ENCODE measurements at places on chromosomes 5 and 9.
A peak's percentile ranks its signal among the peaks of the same experiment; 100 is the strongest.

GRCh38 chr9:95237336-95237735, 80.2 kb downstream of the FANCC start:
- no peak for DNase-seq

- peak; percentile 5 for DNase-seq
Measured at GRCh38 chr9:83596899-83597504, 25.9 kb upstream of the IDNK start.

DNA sequence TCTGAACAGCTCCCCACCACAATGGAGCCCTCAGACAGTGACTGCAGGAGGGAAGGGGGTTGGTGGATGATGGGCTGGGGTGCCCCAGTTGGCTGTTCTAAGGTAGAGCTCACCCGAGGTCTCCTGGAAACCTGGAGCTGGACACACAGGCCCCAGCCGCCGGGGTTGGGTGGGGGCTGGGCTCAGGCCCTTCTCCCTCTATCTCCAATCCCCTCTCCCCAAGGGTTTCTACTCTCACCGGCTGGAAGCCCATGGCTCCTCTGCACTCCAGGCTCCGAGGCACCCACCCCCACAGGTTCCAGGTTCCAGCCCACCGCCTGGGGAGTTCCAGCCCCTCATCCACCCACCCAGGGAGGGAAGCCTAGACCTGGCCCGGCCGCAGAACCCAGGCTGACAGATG, 766 bp downstream of the NR5A1 start:
- DNase-seq: no peak

DNA sequence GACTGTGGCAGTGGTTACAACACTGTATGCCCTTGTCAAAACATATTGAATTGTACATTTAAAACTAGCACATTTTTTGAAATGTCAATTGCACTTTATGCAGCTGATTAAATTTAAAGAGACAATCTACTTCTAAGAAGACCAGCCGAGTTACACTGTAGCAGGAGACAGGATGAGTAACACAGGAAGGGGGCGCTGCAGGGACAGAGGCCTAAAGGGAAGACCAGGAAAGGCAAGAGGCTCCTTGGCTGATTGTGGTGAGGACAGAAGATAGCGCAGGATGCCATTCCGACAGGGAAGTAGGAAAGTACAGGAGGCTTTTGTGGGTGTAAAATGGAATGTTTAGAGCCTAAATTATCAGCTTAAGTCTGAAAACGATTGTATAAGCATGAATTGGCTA, 28.2 kb upstream of the PPP2R2B start:
- DNase-seq: no peak

- DNase-seq: no peak
Measured at GRCh38 chr9:2874001-2874750, 30.3 kb upstream of the PUM3 start.

DNA sequence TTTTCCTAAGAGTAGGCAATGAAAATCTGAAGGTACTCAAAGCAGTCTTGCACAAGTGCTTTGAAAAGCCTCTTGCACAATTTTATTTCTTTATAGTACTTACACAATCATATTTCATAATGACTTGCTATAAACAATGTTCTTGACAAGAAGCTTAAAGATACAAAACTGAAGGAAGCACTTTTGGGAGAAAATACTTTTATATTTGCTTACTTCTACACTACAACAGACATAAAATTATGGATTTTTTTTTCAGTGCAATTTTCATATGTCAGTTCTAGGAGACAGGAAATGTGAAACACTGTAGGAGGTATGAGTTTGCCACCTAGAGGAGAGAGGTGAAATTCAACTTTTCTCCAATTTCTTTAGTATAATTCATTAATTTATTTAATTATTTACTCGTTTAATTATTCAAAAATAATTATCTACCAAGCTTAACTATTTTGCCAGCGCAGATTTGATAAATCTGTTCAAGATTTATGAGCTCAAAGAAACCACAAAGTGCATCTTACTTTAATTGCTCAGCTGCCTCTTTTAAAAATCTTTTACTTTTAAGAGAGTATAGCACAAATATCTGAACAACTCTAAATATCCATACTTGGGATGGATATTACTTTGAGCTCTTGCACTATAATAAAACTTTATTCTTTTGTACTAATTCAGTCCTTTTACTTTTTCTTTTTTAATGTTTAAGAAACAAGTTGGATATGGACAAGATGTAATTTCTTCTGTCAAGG, 29.0 kb upstream of the CDKN2B start:
- no peak for DNase-seq

GRCh38 chr9:127489471-127490115, 38.3 kb downstream of the LRSAM1 start:
- no peak for DNase-seq

- no peak for DNase-seq
Measured at GRCh38 chr9:96241391-96241809, 60.6 kb downstream of the HSD17B3 start.

GRCh38 chr9:136721339-136722092, 9.1 kb downstream of the DIPK1B start:
- no peak for DNase-seq

DNA sequence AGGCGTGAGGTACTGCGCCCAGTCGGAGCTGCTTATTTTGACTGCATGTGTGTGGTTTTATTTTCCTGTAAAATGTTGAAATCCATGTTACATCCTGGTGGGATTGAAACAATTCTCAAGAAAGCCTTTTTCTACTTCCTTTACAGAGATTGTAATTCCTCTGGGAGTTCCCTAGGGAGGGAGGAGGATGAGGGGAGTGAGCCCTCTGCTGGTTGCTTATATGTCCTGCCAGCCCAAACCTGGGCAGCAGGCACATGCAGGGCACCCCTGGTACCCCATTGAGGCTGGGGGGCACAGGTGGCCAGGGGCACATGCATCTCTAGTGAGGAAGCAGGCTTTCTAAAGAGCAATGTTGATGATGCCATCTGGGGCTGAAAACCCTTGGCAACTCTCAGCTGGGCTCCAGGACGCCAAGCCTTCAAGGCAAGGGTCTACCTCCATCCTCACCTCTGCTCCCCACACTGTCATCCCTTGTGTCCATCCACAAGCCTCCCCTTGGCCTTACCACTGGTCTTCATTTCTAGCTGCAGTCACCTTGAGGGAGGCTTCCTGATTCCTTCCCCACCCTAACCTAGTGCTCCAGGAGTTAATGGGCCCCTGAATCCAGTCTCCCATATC, 84.7 kb upstream of the TNFSF8 start:
- DNase-seq: no peak

- DNase-seq: no peak
Measured at GRCh38 chr5:175691761-175692160, 33.9 kb downstream of the HRH2 start.

GRCh38 chr9:33331377-33331891, 41.1 kb downstream of the NFX1 start:
- no peak for DNase-seq

DNA sequence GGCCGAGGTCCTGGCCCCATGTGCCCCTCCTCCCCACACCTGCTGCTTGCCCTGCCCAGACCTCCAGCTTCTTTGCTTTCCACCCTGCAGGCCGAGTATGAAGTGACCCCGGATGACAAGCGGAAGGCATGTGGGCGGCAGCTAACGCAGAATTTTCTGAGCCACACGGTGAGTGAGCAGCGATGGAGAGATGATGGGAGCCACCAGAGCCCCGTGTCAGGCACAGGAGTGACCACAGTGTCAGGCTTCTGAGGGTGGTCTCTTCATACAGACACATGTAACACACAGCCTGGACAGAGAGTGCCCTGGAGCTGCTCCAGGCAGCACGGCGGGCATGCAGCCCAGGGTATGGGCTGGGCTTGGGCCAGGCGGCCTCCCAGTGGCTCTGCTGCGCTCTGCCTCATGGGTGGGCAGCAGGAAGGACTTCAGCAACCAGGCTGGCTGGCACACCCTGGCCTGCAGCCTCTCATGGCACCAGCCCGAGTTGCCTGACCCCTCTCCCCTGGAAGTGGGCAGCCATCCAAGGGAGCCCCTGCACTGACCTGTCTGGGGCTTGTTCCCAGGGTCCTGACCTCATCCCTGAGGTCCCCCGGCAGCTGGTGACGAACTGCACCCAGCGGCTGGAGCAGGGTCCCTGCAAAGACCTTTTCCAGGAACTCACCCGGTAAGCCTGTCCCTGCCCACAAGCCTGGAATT, 5.8 kb downstream of the GRK6 start:
- no peak for DNase-seq

DNA sequence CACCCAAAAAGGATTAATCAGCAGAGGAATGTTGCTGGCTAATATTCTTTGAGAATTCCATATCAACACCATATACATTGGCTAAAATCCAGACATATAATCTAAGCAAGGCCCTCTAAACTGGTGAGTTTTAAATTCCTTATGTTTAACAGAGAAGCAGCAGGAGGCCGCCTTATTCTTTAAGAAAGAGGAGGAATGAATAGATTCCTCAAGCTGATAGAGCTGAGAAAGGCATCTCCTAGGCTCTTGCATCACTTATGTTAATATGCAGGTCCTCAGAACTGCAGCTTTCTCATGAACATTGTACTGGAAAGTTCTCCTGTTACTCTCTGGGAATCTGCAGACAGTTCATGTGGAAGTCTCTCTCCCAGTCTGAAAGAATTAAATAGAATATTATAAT, 20.1 kb upstream of the SMARCA2 start:
- no peak for DNase-seq

DNA sequence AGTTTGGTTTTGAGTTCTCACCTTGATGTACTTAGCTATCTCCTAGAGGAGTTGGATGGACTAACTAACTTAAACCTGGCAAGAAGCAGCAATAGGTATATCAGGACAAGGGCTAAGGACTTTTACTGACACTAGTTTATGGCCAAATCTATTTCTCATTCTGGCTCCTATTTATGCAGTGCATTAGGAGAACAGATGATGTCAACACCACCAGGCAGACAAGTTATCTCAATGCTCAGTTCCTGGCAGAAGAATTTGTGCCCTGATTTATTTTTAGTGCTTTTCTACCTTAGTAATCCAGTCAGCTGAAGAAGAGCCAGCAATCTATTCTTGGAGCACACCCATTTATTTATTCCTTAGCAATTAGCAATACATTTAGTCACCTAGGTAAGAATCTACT, 30.7 kb upstream of the MYOT start:
- DNase-seq: no peak

GRCh38 chr5:36452424-36453006, 150.8 kb upstream of the RANBP3L start:
- no peak for DNase-seq

DNA sequence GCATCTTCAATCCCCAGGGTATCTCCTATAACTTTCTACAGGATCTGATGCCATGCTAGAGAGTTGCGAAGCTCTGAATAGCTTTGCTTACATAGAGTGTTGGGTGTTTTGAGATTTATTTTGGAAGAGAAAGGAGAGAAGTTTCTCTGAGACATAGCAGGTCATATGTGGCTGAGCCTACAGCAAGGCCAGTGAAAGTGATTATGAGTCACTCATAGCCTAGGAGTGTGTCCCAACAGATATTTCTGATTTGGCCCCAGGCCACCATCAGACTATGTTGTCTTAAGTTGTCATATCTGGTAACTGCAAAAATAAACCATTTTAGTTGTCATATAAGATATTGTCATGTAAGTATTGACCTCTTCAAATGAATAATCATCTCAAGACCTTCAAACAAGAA, 132.0 kb upstream of the RAI14 start:
- DNase-seq: peak; percentile 55

DNA sequence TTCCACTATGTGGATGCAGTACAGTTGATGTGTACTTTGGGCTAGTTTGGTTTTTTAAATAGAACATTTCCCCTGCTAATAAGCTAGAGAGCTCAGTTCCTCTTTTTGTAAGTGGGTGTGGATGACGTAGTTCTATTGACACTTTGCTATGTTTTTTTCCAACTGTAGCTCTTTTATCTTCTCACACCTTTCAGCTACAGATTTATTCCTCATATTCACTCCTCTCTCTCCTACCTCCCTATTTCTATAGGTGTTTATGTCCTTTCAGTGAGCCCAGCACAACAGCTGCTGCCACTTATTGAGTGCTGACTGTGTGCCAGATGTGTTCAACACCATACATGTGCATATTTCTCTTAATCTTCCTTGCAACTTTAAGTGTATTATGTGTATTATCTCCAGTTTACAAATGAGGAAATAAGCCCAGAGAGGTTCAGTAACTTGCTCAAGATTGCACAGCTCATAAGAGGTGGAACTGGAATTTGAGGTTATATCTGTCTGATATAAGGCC, 215.7 kb downstream of the SEMA6A start:
- no peak for DNase-seq

GRCh38 chr5:42912184-42912798, 100.6 kb upstream of the SELENOP start:
- DNase-seq: no peak

DNA sequence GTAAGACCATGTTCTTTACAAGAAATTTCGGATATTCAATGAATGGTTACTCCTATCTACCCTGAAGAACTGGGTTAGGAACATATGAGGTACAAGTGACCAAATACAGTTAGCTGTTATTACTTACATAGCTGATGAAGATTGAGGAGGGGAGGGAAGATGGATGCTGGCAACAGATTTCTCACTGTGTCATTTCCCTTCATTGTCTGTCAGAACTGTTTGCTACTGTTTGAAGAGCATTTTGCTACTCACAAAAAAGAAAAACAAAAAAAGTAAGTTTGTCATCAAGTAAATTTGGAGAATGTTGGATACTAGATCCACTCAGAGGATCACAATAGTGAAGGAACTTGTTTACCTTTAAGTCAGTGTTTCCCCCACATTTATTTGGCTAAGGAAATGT, 53.7 kb downstream of the ENC1 start:
- DNase-seq: no peak

GRCh38 chr5:123036391-123037103, at the start of gene PPIC:
Gene PPIC, minus strand, starts transcription at chr5:123036725. Its CDS starts 100 bp downstream, at chr5:123036625.
- DNase-seq: peak; percentile 60

DNA sequence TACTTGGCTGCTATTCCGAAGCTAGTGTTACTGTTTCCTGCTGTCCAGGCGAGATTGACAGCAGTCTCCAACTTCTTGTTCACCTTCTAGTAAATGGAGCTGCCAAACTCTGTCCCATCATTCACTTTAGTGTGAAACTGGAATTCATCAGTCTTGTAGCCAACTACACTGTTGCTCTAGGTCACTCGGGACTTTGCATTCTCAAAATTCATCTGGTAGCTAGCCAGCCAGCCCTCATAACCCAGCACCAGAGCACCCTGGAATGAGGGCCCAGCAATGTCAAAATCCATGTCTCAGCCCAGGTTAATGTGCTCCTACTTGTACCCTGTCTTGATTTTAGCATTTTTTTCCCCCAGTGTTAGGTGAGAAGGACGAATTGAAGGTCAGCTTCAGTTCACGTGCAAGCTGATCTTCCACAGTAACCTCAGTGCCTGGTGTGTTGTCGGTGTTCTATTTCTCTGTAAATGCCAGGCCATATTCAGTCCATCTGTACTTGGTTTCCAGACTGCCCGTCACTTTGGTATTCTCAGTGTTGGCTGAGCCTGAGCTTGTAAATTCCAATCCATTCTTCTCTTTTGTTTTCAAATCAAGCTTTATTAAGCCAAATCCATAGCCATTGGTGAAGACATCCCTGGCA, 28.9 kb downstream of the ZNF169 start:
- no peak for DNase-seq

- DNase-seq: no peak
Measured at GRCh38 chr9:6646293-6646636, 736 bp upstream of the GLDC start.

- no peak for DNase-seq
Measured at GRCh38 chr5:39857041-39857440, 432.3 kb upstream of the DAB2 start.
